ENCODE measurements at places on chromosomes 13 and 19. TPM values are rescaled to one million over a fixed set of nuclear protein-coding genes. Genes with fewer than 3 reads are reported as not detected.

- no peak for DNase-seq
Observed at GRCh38 chr13:50747737-50748350, 95.6 kb downstream of the DLEU7 start.

- DNase-seq, result no peak
Observed at GRCh38 chr13:53028063-53028462, 550 bp upstream of the OLFM4 start.

DNA sequence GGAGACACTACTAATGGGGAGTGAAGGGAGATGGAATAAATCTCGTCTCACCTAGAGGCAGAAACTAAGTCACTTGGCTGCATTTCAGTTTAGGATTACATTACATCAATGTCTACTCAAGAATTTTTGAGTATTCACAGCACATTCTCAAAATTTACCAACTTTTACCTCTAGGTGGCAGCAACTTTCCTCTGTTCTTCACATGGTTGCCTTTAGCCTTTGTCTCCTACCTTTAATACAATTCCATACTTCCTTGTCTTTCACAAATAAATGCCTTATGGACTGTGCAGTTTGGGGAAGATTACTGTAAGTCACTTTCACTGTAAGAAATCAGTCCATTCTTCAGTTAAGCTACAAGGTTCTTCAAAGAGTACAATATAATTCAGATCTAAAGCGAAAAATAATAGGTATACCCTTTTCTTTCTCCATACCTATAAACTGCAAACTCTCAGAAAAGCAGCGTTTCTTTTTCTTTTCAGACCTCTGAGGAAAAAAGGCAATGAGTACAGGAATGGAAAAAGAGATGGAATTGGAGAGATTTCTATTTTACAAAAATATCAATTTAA is 379.4 kb downstream of the KLF12 start:
- peak; percentile 61 for DNase-seq

DNA sequence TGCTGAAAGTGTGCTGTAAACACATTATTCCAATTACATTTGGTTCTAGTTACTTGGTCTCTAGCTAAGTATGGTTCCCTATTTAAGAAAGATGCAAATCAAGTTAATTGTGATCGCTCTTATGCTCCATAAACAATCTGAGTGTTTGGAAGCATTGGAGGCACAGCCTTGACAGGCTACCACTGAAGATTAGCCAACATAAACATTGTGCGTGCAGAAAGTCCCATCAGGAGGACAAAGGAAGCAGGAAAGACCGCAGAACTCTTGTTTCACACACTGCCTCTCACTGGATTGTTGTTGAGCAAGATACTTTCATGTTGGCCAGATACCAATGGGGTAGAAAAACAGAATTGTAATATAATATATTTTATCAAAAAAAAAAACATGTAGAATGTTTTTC is 814.4 kb downstream of the EFNB2 start:
- no peak for DNase-seq

DNA sequence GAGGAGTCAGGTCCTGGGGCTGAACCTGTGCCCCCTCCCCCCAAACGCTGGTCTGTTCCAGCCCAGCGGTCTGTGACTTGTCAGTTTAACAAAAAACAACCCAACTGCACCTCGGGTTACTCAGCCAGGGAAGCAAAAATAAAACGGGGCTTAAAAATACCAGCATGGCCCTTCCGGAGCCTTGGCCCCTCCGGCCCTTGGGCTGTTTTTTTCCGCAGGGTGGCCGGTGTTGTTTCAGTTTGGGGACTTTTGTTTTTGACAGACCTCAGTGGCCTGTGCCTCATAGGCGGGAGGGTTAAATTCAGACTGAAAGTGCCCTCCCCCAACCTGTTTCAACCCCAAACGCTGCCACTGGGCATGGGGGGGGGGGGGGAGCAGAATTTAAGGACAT is 4.0 kb downstream of the TCF3 start:
- DNase-seq, result no peak

- no peak for DNase-seq
Observed at GRCh38 chr13:46906405-46906804, 9.6 kb upstream of the HTR2A start.

DNA sequence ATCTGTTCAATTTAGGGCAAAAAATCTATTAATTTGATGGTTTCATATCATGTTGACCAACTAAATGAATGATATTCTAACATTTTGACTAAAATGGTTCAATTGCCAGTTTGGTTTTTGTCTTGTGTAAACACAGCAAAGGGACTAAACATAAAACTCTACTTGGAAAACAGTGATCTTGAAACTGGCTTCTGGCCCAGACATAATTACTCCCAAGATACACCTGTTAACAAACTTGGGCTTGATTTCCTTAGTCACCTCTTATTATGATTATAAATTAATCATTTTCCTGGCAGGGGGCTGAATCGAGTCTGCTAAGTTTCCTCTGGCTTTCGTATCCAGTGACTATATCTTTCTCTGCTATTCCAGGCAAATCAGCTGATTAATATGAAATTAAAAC is 78.0 kb upstream of the OXGR1 start:
- DNase-seq, result no peak

The ZNF850 gene
- 3.7 TPM for total RNA-seq

GRCh38 chr13:28658539-28658795 is 463 bp upstream of the POMP start:
- no peak for DNase-seq

GRCh38 chr19:6047741-6048251 is 62.5 kb downstream of the RFX2 start:
- no peak for DNase-seq

DNA sequence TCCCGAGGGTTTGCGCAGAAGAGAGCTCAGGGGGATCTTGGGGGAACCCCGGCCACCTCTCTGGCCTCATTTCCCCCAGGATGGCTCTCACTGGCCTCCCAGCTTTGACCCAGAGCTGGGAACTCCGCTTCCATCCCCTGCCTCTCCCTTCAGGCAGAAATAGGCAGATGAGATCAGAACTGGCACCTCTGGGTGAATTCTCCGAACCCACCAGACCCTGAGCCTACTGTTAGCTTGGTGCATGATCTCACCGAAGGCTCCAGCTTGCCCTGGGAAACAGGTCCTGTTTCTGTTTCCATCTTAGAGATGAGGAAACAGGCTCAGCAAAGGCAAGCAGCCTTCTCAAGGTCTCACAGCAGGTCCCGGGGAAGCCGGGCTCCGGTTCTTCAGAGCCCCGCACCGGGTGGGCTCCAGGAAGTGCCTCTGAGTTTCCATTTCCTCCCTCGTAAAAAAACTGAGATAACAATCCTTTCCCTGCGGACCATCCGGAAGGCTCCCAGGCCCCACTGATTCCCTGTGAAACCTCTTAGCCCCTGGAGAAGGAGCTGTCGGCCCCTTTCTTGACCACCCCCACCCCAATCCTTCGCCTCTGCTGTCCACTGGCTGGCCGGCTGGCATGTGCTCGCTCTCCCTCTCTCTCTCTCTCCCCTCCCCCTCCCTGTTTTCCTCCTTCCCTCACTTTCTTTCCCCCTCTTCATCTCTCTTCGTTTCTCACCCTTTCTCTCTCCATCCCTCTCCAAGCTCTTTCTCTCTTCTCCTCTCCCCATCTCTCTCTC is 2.1 kb downstream of the NECTIN2 start:
- no peak for DNase-seq

GRCh38 chr13:101218484-101218883 is 197.8 kb downstream of the NALCN start:
- DNase-seq, result no peak

DNA sequence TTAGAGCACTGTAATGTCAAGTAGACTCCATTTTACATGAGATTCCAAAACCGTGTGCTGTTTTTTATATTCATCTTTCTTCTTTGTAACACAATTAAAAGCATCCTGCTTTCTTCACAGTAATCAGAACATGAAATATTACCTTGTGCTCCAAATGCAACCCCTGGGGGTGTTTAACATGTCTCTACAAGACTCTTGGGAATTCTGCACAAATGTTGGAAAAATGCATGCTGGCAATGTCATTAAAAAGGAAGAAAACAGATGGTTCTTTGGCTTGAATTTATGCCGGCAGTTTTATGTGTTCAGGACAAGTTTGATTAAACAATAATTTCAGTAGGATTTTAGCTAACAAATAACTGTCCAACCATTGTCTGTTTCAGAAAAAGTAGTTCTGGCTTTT is 159.1 kb downstream of the LIG4 start:
- no peak for DNase-seq

DNA sequence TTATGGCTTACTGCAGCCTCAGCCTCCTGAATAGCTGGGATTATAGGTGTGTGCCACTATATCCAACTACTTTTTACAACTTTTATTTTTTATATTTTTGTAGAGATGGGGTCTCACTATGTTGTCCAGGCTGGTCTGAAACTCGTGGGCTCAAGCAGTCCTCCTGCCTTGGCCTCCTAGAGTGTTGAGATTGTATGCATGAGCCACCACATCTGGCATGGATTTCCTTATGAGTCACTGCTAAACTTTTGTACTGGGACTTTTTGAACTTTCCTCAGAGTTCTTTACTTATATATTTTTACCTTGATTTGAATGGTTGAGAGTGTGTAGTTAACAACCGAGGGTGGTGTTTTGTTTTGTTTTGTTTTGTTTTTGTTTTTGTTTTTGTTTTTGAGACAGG is 33.4 kb downstream of the DNAJC3 start:
- no peak for DNase-seq

- no peak for DNase-seq
Observed at GRCh38 chr13:20714563-20715329, 11.2 kb downstream of the IL17D start.

GRCh38 chr13:21078501-21078900 is 17.1 kb upstream of the LATS2 start:
- no peak for DNase-seq

The DCLK1 gene
- not detected for total RNA-seq

The CRB3 gene
- total RNA-seq, result 4.2 TPM

DNA sequence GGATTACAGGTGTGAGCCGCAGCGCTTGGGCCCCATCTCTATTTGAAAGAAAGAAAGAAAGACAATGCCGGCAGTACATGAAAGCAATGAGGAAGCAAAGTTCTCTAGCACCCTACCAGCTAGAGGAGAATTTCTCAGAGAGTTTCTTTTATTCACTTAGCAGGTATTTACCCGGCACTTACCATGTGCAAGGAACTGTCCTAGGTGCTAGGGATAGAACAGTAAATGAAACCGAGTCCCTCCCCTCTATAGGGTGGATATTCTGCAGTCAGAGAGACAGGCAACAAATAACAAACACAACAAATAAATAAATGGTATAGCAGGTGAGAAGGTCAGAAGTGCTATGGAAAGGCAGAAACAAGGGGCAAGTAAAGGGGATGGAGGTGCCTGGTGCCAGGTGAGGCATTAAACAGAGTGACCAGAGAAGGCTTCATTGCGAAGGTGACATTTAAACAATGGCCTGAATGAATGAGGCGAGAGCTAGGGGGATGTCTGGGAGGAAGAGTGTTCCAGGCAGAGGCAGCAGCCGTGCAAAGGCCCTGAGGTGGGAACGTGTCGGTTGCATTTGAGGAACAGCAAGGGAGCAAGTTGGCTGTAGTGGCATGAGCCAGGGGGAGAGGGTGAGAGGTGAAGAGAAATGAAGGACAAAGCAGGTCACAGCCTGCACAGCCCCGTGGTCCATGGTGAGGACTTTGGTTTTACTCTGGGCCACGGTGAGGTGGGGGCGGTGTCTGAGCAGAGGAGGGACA is 10.8 kb upstream of the MYH14 start:
- DNase-seq, result no peak

GRCh38 chr13:83906240-83906820 is 24.1 kb upstream of the SLITRK1 start:
- DNase-seq, result no peak

- DNase-seq, result no peak
Observed at GRCh38 chr19:47416643-47416985, 2.7 kb downstream of the MEIS3 start.

The SPACA4 gene
- not detected for total RNA-seq

GRCh38 chr13:59494560-59494970 is 669.2 kb downstream of the DIAPH3 start:
- no peak for DNase-seq

The ZNF793 gene
- 10.2 TPM for total RNA-seq

GRCh38 chr19:47110521-47111005 is 3.0 kb downstream of the ZC3H4 start:
- DNase-seq, result peak; percentile 42

DNA sequence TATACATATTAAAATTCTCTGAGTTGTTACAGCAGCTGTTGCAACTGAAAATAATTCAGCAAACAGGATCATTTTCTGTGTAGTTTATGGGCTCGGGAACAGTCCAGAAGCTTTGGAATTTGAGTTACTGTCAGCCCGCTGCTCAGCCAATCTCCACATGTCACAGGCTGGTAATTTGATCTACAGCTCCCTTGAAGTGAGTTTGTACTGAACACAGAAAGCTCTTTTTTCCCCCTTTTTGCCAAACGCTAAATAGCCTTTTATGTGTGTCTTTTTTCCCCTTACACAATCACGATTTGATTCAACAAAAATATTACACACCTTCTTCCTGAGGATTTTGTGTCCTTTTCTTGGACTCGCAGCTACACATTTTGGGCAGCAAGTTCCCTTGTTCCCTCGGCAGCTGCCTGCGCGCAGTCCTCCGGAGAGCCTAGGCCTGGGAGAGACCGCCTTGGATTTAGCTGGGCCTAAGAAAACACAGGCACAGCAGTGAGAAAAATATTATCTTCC is 371.4 kb downstream of the KCNRG start:
- no peak for DNase-seq

The PEAK3 gene
- not detected for total RNA-seq

DNA sequence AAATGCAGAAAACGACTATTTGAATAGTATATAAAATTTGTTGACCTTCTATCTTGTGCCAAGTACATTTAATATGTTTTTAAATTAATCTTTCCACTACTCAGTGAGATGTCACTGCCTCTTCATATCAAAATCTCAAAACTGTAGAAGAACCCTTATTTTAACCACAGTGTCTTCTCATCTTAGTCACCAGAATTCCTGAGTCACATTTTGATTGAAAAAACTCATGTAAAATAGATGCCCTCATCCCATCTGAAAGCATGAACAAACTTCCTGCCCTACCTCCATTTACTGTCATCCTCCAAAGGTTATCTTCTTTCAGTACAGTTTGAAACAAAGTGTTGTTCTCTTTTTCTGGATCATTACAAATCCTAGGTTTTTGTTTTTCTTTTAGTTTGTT is 1215.4 kb downstream of the PCDH9 start:
- no peak for DNase-seq

GRCh38 chr19:38149661-38150061 is 74.4 kb downstream of the DPF1 start:
- no peak for DNase-seq

- no peak for DNase-seq
Observed at GRCh38 chr13:59865398-59865797, 298.3 kb downstream of the DIAPH3 start.

GRCh38 chr19:28670836-28671235 is 542.1 kb downstream of the UQCRFS1 start:
- no peak for DNase-seq

- DNase-seq, result no peak
Observed at GRCh38 chr13:75581874-75582640, 32.5 kb downstream of the UCHL3 start.

The CYP2F1 gene
- not detected for total RNA-seq

- DNase-seq, result no peak
Observed at GRCh38 chr13:109088624-109088917, 459.2 kb downstream of the MYO16 start.

DNA sequence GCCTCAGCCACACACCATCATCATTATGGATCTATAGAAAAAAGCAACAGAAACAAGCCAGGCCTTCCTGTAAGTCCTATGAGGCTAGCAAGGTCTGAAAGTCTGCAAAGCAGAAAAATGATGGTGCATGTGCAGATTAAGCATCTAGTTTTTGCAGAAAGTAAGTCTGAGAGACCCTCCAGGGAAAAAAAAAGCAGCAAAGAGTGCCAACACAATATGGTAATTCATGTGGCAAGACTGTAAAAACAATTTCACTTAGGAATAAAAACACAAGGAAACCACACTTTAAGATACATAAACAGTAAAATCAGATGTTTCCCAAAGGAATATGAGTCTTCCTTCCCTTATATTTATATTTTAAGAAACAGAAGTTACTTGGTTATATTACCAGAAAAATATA is 112.3 kb upstream of the FBXL3 start:
- DNase-seq, result no peak
